ENCODE measurements at places on chromosomes 16 and 17.

GRCh38 chr16:88468275-88469129 lies 15.4 kb downstream of the ZFPM1 start:
- DNase-seq, result no peak

DNA sequence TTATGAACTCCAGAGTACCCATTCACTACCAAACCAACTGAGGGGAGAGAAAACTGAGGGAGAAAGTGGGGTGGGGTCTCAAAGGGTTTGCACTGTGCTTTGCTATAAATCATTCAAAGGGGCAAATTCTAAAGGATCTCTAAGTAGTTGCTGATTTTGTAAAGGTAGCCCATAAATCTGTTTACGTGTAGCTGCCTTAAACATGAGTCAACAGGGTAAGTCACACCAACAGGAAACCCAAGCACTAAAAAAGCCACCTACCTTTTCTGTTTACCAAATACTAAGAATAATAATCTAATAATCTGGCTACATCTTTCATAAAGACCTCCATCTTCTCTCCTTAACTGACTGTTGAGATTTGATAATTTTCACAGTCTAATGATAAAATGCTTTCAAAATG lies 8.4 kb upstream of the HSBP1 start:
- DNase-seq, result no peak

- DNase-seq, result no peak
Measured at GRCh38 chr16:30958175-30959079, 873 bp downstream of the SETD1A start.

- no peak for DNase-seq
Measured at GRCh38 chr16:48330841-48331192, 54.4 kb downstream of the SIAH1 start.

- no peak for DNase-seq
Measured at GRCh38 chr16:88881007-88881615, 14.7 kb upstream of the PABPN1L start.

- DNase-seq, result no peak
Measured at GRCh38 chr16:89481356-89481955, 8.9 kb downstream of the ANKRD11 start.

DNA sequence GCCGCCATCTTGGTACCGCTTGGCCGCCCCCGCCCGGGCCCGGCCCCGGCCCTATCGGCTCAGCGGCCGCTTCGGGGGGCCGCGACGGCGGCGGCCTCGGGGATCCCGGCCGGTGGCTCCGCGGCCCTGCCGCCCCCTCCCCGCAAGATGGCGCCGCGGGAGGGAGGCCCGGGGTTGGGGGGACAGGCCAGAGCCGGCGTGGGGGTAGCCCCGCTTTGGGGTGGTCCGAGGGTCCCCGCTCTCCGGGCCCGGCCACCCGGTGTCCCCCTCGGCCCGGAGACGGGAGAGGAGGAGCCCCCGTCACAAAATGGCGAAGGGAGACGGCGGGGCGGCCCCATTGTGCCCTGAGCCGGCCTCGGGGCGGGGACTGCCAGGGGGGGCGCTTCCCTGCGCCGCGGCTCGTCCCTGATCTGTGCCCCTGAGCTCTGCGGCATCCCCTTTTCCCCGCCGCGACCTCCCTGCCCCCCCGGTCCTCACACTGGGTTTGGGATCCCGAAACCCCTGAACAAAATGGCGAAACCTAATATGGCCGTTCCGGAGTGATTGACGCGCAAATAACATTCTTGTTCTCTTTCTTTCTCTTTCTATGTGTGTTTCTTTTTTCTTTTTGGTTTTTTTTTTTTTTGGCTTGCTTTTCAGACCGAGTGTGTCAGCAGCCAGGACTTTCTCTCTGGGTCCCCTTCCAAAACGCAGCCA lies 986 bp downstream of the HAPSTR1 start:
- no peak for DNase-seq

GRCh38 chr16:25235991-25236390 lies 19.2 kb downstream of the AQP8 start:
- DNase-seq, result no peak

DNA sequence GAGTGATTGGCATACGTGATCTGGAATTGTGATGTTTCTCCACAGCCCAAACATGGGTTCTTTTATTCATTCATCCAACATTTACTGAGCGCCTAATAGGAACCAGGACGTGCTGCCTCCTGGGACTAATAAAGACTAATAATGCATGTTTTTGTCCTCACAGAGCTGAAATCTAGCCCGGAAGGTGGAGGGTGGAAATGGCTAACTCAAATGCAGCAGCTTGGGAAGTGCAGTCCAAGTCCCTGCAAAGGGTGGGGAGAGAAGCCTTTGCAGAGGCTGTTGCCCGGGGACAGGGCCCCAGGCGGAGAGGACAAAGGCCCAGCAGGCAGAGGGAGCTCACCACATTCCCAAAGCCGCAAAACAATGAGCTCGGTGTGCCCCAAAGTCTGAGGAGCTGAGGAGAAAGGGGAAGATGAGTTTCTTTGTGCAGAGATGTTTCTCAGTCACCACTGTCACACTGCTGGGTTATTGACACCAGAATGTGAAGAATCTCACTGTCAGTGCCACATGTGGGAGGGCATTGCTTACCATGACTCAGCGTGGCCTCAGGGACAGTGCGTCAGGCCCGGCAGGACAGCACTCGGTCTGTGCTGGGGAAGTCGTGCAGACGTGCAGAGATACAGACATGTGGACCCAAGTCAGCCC lies 118.2 kb upstream of the CHMP6 start:
- no peak for DNase-seq

DNA sequence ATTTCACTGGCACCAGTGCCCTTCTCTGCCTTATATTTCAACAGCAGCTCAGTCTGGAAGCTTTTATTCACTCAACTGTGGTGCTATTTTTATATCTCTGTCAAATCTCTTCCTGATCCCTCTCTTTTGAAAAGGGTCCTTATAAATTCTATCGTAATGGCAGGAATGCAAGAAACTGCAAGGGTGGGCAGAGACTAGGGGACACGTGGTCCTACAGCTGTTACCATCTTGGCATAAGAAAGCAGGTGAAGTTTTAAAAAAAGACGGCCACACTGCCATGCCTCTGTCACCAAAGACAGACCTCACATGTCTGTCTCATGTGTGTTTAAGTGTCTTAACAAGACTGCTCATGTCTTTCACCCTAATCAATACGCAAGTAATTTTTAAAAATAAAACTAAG lies 368.4 kb upstream of the CDH11 start:
- no peak for DNase-seq

GRCh38 chr17:82344175-82344907 lies 10.8 kb upstream of the SECTM1 start:
- DNase-seq, result no peak

DNA sequence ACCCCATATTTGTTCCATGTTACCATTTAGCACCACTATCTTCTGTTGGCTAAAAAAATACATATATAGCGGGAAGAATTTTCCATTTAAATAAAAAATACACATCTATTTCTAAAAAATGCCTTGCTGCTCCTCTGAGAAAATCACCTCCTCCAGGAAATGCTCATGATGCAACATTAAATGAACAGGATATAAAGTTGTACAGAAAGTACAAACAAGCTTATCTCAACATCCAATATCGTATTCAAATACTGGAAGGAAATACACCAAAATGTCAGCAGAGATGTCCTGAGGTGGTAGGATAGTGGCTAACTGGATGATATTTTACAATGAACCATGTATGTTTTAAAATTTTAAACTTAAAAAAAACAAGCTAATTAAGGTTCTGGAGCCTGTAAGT lies 21.3 kb downstream of the GNA13 start:
- DNase-seq, result no peak

GRCh38 chr16:55502801-55503366 lies 6.0 kb upstream of the LPCAT2 start:
- no peak for DNase-seq

DNA sequence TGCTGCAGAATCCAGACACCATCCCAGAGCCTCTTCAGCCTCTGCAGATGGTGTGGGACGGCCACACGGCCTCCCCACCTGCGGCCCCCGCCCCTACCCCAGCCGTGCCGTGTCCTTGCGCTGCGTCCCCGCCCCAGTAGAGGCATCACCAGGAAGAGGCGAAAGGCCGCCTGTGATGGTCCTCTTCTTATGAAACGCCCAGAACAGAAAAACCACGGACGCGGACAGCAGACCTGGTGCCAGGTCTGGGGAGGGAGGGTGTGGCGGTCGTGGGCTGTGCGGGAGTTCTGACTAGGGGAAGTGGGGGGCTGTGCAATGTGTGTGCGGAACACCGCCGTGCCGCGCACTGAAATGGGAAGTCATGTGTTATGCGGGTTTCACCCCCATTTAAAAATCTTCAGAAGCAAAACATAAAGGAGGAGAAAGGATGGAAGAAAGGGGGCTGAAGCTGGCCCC lies 25.5 kb downstream of the ACSF3 start:
- DNase-seq, result no peak

DNA sequence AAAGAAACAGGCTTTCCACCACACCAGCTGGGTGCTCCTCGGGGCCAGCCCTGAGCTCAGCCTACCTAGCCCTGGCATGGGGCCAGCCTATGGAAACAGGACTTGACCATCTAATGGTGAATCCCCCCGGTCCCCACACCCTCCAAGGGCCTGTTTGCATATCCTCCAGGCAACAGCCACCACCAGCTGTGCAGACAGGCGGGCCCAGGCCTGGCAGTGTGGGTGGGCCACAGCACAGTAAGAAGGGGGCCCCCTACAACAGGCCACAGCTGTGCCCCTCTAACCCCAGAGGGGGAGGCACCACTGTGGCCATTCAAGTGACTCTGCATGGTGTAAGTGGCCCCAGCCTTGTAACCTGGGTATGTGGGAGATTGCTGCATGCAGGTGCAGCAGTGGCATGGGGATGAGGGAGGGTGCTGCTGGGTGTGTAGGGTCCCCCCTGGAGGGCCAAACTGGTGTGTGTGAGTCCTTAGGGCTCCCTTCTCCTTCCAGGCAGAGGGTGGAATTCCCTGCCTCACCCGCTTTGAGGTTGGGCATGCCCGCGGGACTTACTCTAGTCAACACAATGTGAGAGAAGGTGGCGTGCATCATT lies 148.2 kb downstream of the C16orf78 start:
- no peak for DNase-seq

GRCh38 chr17:21299981-21300600 lies 15.6 kb downstream of the MAP2K3 start:
- DNase-seq, result no peak

DNA sequence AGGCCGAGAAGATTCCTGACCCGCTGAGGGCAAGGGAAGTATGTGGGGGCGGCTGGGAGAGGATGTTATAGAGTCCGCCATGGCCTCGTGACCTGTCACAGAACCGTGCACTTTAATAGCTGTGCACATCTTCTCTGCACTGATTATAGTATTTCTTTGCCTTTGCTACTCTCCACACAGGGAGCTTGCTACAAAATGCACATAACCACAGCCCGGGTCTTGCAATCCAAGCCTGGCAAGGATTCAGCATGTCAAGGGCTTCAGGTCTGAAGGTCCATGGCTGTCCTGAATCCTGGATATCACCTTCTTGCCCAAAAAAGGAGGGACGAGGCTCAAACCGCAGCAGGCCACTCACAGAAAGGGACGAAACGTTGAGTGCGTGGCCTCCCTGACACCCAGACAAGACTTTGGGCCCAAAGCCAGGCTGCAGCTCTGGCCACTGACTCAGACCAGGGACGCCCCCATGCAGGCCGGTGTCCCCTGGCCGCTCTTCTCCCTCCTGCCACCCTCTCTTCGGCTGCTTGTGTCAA lies 43.7 kb downstream of the USP22 start:
- DNase-seq, result no peak

GRCh38 chr16:4688674-4689045 lies 4.7 kb upstream of the NUDT16L1 start:
- no peak for DNase-seq

GRCh38 chr16:31362476-31363405 lies 7.8 kb downstream of the ITGAX start:
- no peak for DNase-seq

DNA sequence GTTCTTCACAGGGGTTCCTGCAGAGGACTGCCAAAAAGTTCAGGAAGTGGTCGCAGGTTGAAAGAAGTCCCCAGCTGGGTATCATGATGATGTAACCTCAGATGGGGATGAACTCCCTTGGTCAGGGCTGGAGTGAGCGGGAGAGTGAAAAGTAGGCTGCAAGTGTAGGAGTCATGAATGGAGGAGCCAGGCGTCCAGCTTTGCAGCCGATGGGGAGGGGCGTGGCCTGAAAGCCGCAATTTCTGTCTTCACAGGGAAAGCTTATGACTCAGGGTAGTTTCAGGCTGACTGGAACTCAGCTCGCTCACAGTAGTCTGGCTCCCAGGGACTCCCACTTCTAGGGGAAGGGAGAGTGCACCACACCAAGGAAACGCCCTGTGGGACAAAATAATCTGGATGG lies 70.0 kb upstream of the HS3ST3A1 start:
- no peak for DNase-seq

- no peak for DNase-seq
Measured at GRCh38 chr16:54055864-54056263, 230.7 kb downstream of the IRX3 start.

DNA sequence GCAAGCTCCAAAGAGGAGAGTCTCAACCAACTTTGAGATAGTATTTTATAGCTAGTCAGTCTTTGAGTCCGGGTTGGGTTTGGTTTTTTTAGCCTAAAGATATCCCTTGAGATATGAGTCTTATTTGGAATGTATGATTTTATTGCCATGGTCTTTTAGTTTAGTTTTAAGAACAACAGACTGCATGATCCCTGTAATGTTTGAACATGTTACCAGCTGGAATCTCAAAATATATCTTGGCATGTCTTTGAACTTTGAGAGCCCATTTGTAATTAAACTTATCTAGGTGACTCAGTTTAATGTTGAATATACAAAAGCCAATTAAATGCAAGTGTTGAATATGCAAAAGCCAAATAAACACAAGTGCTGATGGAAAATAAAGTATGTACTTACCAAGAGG lies 100.6 kb downstream of the TANGO6 start:
- no peak for DNase-seq

- no peak for DNase-seq
Measured at GRCh38 chr17:42852351-42852750, 1.4 kb downstream of the AOC3 start.

DNA sequence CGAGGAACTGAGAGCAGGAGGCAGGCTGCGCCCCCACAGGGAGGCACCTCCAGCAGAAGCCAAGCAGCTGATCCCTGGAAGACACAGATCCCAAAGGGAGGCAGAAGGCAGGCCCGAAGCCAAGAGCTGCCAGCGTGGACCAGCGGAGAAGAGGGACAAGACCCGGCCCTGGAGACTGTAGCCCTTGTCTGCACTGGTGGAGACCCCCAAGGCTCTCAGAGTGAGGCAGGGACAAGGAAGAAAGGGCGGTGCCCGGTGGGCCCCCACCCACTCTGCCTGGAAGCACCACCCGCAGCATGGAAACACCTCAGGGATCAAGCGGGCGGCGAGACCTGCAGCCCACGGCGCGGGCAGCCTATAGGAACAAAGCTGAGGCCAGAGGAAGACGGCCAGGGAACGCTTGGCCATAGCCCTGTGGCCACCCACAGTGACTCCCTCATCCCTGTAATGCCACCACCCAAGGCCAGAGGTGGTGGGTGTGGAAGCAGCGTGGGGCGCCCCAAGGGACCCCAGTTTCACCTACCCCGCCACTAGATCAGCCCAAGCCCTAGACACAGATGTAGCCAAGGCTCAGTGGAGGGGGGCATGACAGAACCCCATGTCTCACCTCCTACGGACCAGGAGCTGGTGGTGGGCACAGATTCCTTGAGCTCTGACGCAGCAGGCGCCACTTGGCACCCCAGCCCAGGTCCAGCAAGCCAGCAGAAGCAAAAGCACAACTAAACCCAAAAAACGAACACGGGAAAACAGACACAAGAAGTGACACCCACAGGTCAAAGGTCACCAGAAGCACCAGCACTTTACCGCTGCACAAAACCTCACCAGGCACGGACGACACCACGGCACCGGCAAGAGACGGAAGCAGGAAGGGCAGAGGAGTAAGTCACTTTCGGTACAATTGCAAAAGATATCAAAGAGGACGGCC lies 2.9 kb upstream of the SIRT7 start:
- DNase-seq, result no peak
